ENCODE measurements at places on chromosomes 11 and 22. TPM values are rescaled to one million over a fixed set of nuclear protein-coding genes. Genes with fewer than 3 reads are reported as not detected.
A peak's percentile ranks its signal among the peaks of the same experiment; 100 is the strongest.

GRCh38 chr11:68020575-68020974, 9.9 kb upstream of the NDUFS8 start:
- peak; percentile 67 for DNase-seq

DNA sequence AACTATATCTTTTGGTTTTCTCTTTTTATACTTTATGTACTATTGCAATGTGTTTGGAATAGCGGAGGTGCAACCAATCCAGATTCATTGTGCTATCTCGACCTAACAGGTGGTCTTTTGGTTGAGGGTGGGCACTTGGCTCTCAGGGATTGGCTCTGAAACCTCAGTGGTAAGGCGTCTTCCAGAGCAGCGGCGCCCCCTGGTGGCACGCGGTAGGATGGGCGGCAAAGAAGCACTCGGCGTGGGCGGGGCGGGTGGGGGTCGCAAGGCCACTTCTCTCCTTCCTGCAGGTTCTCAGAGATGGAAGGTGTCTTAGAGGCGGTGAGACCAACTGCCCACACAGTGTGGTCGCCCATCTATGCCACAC, 19.2 kb upstream of the PLET1 start:
- DNase-seq, result peak; percentile 83

DNA sequence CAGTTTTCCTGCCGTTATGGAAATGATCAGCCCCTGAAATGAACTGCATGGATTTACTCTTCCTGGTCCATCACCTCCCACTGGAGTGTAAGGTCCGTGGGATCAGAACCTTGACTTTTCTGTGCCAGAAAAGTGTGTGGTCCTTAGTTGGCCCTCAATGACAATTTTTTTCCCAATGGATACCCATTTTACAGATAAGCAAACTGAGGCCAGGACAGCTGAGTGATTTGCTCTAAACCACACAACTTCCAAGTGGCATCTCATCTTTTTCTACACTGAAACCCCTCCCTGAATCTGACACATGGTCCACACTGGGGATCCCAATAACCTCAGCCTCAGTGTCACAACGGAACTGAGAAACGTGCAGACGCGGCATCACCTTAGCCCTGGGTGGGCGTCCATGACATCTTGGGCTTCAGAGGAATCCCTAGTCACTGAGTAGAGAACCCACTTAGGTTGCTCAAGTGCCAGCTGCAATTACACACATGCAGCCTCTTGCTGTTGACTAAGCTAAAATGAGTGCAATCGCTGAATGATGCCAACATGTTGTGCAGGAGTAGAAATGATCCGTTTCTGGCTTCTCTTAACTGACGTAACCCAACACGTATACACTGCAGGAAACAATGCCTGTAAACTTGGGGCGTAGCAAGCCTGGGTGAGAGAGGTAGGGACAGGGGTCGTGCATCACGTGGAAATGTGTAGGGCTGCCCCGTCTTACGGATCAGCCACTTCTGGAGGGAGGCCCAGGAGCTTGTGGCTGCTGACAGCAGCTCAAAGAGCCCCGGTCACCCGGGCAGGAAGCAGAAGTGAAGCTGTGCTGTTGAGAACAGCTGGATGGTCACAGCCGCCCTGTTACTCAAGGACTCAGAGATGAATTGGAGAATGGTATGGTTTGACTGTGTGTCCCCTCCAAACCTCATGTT, 136.3 kb downstream of the SHANK2 start:
- DNase-seq, result no peak

GRCh38 chr11:87428266-87428665, 390.5 kb downstream of the TMEM135 start:
- no peak for DNase-seq

- DNase-seq, result no peak
Observed at GRCh38 chr22:46801826-46802607, 39.6 kb downstream of the TBC1D22A start.

- DNase-seq, result no peak
Observed at GRCh38 chr11:111355956-111356659, 23.0 kb downstream of the POU2AF1 start.

- no peak for DNase-seq
Observed at GRCh38 chr22:20968281-20968977, 1.4 kb downstream of the AIFM3 start.

DNA sequence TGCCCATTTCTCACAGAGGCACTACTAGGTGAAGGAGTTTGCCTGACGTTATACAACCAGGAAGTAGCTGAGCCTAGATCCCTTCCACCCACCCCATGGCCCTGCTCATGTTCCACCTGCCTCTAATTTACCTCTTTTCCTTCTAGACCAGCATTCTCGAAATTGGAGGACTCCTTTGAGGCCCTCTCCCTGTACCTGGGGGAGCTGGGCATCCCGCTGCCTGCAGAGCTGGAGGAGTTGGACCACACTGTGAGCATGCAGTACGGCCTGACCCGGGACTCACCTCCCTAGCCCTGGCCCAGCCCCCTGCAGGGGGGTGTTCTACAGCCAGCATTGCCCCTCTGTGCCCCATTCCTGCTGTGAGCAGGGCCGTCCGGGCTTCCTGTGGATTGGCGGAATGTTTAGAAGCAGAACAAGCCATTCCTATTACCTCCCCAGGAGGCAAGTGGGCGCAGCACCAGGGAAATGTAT, 14.1 kb downstream of the PIK3IP1 start:
- no peak for DNase-seq

DNA sequence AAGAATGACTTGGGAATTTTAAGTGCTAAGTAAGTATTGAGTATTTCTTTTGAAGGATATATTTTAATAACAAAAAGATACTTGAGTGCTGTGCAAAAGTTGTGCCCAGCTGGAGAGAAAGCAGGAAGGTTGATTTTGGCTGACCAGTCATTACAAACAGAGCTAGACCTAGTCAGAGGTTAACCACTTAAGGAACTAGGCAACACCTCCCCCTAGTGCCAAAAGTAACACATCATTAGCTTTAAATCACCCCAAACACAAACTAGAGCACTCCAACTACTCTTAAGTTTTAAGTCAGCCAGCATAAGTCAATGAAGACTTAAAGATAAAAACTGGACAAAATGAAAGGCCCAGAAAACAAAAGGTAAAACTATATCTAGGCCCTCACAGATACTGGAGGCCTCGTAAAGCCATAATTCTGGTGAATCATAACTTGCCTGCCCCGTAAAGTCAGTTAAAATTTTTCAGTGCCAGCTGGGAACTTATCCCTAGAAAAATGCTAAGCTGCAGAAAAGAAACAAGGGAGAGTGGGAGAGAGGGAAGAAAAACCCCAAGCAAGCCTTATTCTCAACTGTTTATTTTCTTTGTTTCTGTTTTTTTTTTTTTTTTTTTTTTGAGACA, 4.6 kb downstream of the TMEM9B start:
- peak; percentile 16 for DNase-seq

- no peak for DNase-seq
Observed at GRCh38 chr11:79362821-79363220, 78.0 kb downstream of the TENM4 start.

GRCh38 chr11:78560153-78560552, 14.5 kb downstream of the NARS2 start:
- DNase-seq, result no peak

DNA sequence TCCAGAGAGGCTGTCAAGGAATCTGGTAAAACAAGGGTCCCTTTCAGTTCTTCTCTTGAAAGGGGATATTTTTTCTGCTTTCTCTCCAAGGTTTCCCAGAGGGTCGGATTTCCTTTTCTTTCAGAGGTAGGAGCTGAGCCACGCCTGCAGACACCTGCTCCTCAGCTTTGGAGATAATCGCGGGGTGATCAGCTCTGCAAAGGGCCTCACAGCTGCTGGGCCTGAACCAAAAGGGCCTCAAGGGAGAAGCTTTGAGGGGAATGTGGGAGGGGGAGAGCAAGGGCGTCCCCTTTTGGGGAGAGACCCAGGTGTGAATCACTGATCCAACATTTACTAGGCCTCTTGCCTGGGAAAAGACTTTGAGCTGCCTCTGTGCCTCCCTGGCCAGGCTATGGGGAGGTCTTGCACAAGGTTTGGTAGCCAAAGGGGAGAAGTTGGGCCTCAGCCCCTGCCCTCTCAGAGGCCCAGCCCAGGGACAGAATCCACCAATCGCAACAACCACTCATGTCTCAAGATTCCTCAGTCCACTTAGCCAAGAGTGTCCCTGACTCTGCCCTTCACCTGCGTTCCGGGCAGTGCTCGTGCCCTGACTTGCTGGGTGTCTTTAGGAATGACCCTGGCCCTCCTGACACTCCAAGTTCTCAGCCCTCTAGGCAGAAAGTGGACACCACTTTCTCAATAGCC, 14.0 kb upstream of the TP53I11 start:
- no peak for DNase-seq

DNA sequence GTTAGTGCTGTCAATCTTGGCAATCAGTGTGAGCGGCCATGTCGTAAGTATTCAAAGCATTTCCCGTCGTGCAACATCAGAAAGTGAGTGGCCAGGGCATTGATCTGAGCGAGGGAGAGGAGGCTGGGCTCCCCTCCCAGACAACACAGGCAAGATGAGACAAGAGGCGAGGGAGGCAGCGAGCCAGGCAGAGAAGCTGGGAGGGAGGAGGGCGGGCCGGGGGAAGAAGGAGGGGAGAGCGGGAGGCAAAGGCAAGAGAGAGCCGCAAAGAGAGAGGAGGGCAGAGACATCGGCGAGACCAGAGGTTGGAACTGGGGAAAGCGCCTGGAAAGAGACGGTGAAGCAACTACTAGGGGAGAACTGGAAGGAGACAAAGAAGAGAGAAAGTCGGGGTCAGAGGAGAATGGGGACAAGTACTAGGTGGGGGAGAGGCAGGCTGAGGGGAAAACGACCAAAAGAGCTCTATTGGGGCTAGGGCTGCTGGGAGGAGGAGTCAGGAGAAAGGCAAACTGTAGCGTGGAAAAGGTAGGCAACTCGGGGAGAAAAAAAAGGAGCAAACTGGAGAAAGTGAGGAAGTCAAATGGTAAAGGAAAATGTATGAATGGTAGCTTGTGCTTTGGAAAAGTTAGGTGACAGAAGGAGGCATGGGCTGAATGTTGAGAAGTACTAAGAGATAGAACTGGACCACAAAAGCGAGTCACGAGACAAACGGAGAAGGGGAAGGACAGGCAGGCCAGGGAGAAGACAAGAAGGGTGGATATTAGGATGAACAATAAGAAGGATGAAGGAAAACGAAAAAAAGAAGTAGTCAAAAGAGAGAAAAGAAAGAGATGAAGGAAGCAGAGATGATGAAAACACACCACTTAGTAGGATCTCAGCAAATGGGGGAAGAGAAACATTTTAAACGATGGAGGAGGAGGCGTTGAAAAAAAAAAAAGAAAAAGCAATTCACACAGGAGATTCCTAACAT, 130.5 kb upstream of the C11orf58 start:
- DNase-seq, result peak; percentile 78

GRCh38 chr22:23212061-23213021, 32.0 kb downstream of the BCR start:
- no peak for DNase-seq

DNA sequence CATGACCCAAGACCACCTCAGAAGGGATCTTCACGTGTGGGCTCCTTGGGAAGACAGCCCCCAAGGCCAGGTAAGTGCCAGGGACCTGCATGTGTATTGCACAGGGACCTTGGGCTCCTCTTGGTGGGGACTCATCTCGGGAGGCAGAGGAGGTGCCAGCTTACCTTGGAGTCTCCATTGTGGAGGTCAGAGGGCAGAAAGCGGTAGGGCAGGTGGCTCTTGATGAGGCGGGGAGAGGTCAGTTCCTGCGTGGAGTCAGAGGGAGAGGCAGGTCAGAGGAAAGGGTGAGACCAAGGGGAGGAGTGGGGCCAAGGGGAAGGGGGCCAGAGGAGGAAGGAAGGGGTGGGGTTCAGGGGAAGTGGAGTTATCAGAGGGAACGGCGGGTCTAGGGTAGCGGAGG, 22.5 kb downstream of the SULT4A1 start:
- no peak for DNase-seq

DNA sequence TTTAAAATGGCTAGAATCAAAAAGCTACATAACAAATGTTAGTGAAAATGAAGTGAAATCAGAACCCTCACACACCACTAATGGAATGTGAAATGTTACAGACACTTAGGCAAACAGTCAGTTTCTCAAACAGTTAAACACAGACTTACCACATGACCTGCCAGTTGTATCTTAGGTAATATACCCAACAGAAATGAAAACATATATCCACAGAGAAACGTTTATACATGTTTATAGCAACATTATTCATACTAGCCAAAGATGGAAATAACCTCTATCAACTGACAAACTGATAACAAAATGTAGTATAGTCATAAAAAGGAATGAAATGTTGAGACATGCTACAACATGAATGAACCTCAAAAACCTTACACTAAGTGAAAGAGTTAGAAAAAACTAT, 131.5 kb upstream of the TRPC6 start:
- DNase-seq, result no peak

DNA sequence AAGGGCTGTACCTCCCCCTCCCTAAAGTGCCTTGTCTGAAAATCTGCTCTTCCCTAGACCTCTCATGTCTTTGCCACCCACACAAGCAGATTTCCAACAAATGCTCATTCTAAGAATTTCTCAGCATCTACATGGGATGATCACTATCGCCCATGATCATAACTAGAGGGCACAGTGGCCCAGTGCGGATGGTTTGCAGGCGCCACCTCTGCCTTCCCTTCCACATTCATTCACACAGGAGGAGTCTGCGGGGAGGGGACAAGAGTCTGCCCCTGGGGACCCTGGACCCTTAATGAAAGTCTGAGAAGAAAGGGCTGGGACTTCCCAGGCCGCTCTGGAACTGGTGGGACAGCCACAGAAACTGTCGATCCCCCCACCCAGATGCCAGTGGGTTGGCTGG, 28.9 kb downstream of the KCTD17 start:
- DNase-seq, result no peak

DNA sequence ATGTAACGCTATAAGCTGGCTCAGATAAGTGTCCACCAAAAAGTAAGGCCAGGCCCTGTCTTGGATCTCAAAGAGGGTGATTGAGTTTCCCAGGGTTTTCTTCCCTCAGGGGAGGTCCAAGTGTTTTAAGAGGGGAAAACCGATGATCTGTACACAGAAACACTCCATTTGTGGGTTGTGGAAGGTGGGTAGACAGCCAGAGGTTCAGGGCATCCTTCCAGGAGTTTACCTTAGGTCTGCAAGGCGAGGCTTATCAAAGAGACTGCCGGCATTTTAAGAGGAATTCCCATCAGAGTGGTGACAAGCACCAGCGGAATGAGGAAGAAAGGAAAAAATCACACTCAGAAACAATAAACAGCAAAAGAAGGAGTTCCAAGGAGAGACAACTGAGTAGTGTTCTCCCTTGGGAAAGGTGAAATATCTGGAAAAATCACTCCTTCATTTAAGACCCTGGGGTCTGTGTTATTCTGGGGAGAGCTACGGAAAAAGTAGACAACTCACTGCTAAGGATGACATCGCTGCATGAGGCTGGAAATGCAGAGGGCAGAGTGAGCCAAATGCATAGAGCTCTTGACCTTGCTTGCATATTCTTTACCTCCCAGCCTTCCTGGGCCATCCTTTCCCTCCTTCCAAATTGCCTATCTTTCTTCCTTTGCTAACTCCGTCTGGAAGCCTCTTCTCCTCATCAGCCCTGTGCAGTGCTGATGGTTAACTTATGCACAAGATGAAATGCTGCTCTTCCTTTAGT, 22.1 kb upstream of the MMP7 start:
- DNase-seq, result no peak

GRCh38 chr11:126862664-126863243, 137.8 kb downstream of the KIRREL3 start:
- peak; percentile 39 for DNase-seq

- DNase-seq, result no peak
Observed at GRCh38 chr22:28402539-28402938, 277.1 kb downstream of the TTC28 start.

Gene ALDH3B1
- total RNA-seq, result 0.53 TPM

Gene ACTN3
- 20.4 TPM for total RNA-seq

Gene MAPK8IP1
- total RNA-seq, result 31.6 TPM

Gene FZD4
- 9.8 TPM for total RNA-seq

Gene DCDC1
- total RNA-seq, result 0.25 TPM

Gene TBX1
- 12.8 TPM for total RNA-seq

Gene YAP1
- total RNA-seq, result 98.9 TPM

Gene MAML2
- total RNA-seq, result 5.1 TPM

Gene FUT4
- total RNA-seq, result 5.5 TPM

Gene KIF18A
- total RNA-seq, result 16.6 TPM

Gene PYGM
- 8.7 TPM for total RNA-seq

Measured in WTC11 (cell line).